H7 (cell line): ENCODE measurements at places on chromosomes 12 and 14.

- peak; percentile 36 for DNase-seq
These were observed 286.6 kb downstream of the AACS start for GRCh38 chr12:125351788-125352187.

- DNase-seq, result no peak
These were observed 16.7 kb downstream of the ALDH1L2 start for GRCh38 chr12:105067511-105068031.

DNA sequence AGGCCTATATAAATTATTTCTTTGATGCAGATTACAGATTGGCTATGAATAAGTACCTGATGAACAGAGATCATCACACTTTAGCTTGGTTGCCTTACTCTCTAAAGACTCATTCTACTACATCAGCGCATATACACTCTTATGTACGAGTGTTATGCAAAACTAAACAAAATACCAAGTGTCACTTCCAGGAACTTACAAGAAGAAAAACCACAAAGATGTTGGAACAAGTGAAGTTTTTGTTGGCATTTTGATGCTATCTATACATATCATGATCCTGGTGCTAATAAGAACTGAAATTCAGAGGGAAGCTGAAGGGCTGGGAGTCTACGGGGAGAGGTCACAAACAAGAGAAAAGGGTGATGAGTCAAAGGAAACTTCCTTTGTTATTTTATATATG is 47.9 kb upstream of the CERS5 start:
- DNase-seq, result no peak

GRCh38 chr12:52810554-52810953 is 3.4 kb downstream of the KRT4 start:
- DNase-seq, result no peak

DNA sequence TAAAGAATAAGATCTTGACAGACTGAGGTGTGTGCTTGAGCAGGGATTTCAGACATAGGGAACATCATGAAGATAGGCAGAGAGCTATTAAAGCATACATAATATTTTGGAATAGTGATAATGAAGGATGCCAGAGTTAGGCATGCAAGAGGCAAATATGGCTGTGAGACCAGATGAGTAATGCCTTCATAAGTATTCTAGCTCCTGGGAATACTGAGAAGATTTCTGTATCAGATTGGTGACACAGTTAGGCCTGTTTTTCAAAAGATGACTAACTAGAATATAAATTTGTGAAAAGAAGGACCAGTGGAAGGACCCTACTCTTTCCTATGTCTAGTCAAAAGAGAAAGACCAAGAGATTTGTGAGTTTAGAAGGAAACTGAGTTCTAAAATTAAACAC is 108.8 kb downstream of the TXNDC16 start:
- DNase-seq, result no peak

DNA sequence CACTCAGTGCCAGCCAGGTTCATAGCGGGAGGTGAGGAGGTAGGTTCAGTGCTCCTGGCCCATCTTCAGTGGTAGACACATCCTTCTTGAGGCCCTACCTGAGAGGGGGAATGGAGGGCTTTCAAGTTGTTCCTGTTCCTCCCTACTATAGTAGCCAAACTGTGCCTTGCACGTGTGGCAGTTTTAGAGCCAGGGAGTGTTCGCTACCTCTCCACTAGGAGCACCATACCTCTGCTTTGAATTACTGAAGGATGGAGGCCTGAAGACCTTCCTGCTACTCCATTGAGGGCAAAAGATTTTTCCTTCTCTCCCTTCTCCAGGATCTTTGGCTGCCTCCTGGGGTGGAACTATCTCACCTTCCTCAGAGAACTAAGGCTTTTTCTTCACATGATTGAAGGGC is 5.9 kb upstream of the ALG10 start:
- no peak for DNase-seq

- no peak for DNase-seq
These were observed 52.5 kb downstream of the KIAA0586 start for GRCh38 chr14:58479975-58480374.

GRCh38 chr14:75223664-75224154 is 47.3 kb upstream of the TMED10 start:
- DNase-seq, result no peak

GRCh38 chr12:6288235-6288634 is 22.2 kb upstream of the PLEKHG6 start:
- no peak for DNase-seq

- peak; percentile 20 for DNase-seq
These were observed 150.1 kb downstream of the SLC38A4 start for GRCh38 chr12:46675736-46676135.

GRCh38 chr12:91663310-91663709 is 480.7 kb upstream of the DCN start:
- no peak for DNase-seq

DNA sequence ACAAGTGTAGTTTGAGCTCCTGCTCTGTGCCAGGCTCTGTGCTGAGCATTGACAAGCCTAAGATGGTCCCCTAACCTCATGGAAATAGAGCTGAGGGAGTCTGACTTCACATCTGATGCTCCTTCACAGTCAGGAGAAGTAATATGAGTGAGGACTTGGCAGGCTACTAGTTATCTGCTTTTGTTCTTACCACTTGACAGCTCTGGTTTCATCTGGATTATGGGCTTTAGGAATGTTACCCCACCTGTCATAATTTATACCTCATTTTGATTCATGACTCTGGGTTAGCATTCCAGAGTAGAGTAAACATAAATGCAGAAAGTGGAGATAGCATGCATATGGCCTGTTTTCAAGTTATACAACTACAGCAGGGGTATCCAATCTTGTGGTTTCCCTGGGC is 40.5 kb downstream of the ATP6V1D start:
- DNase-seq, result no peak

- DNase-seq, result no peak
These were observed 17.4 kb downstream of the IGF1 start for GRCh38 chr12:102462795-102463465.

DNA sequence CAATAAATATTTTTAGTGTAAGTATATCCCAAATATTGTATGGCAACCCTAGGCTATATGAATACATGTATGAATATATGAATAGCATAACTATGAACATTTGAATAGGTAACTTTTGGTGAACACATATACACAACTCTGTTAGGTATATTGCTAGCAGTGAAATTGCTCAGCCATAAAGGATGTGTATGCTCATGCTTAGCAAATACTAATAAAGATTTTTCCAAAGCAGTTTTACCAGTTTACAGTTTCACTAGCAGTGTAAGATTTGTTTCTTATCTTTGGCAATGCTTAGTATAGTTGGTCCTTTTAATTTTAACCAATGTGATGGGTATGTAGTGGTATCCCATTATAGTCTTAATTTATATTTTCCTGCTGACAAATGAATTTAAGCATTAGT is 5.3 kb upstream of the DAAM1 start:
- DNase-seq, result no peak

GRCh38 chr12:123335490-123335889 is 29.2 kb downstream of the SBNO1 start:
- no peak for DNase-seq

GRCh38 chr14:33451211-33451610 is 499.7 kb downstream of the EGLN3 start:
- no peak for DNase-seq

- DNase-seq, result no peak
These were observed 10.1 kb upstream of the FBXO33 start for GRCh38 chr14:39442293-39442692.

GRCh38 chr12:122845041-122845864 is 10.0 kb downstream of the HIP1R start:
- DNase-seq, result peak; percentile 74

GRCh38 chr12:79487386-79488110 is 203.2 kb downstream of the PAWR start:
- DNase-seq, result no peak

DNA sequence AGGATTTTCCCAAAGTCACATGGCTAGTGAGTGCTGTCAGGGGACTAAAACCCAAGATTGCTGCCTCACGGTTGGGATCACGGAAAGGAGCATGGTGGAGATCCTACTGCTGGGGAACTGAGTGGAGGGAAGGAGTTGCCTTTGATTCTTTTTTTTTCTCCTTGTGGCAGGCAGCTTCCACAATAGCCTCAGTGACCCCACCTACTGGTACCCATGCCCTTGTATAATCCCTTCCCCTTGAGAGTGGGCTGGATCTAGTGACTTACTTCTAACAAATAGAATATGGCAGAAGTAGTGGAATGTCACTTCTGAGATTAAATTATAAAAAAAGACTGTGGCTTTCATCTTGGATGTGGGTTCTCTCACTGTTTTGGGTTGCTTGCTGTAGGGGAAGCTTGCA is 135.7 kb downstream of the DICER1 start:
- DNase-seq, result peak; percentile 39

DNA sequence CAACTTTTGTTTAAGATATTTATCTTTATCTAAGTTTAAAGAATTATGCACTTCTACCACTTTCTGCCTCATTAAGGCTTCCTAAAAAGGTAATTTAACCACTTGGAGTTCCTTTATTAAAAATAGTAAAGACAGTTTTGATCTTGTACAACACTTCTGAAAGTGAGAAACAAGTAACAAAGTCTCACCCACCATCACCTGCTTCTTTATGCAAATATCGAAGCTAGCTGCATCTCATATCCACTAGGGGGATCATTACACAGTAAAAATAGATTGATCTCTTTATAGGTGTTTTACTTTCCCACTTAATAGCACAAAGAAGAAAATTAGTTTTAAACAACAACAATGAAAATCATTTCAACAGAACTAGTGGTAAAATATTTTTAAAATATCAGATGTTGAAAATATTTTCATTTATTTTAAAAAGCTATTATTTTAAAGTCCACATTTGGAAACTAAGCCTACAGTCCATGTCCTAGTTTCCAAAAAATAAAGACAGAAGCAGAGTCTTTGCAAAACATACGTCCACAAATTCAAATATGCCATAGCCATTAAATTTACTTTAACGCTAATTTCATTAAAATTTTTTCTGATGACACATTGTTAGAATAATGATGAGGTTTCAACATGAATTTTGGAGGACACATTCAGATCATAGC is 160.0 kb upstream of the SOX5 start:
- DNase-seq, result peak; percentile 29

- DNase-seq, result no peak
These were observed 220.5 kb downstream of the FOXN3 start for GRCh38 chr14:89196545-89196944.

GRCh38 chr14:32510815-32511214 is 181.7 kb downstream of the AKAP6 start:
- DNase-seq, result no peak

DNA sequence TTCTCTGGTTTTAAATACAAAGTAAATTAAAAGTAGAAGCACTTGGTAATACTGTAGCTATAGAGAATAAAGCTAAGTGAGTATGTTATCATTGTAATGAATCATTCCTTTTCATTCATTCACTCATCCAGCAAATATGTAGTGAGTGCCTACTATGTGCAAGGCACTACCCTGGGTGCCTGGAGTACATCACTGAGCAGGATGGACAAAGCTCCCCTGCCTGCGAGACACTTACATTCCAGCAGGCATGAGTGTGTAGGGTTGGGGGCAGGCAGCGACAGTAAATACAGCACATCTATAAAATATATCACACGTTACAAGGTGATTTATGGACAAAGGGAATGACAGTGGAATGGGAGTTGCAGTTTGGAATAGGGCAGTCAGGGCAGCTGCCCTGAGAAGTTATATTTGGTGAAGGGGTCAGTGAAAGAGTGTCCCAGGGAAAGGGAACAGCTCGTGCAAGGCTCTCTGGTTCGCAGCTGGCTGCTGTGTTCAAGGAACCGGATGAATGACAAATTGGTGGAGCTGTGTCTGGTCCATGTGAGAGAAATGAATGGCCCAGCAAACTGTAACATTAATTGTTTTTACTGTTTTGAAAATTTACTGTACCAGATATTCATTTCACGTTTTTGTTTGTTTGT is 159.6 kb downstream of the CRADD start:
- DNase-seq, result no peak

- no peak for DNase-seq
These were observed 337.7 kb downstream of the TMEM121 start for GRCh38 chr14:105864116-105864515.

- no peak for DNase-seq
These were observed 69.2 kb upstream of the MED13L start for GRCh38 chr12:116346741-116347140.

GRCh38 chr12:132462788-132463187 is 27.2 kb upstream of the FBRSL1 start:
- no peak for DNase-seq

- DNase-seq, result no peak
These were observed 3.5 kb downstream of the LPAR5 start for GRCh38 chr12:6632026-6632983.

DNA sequence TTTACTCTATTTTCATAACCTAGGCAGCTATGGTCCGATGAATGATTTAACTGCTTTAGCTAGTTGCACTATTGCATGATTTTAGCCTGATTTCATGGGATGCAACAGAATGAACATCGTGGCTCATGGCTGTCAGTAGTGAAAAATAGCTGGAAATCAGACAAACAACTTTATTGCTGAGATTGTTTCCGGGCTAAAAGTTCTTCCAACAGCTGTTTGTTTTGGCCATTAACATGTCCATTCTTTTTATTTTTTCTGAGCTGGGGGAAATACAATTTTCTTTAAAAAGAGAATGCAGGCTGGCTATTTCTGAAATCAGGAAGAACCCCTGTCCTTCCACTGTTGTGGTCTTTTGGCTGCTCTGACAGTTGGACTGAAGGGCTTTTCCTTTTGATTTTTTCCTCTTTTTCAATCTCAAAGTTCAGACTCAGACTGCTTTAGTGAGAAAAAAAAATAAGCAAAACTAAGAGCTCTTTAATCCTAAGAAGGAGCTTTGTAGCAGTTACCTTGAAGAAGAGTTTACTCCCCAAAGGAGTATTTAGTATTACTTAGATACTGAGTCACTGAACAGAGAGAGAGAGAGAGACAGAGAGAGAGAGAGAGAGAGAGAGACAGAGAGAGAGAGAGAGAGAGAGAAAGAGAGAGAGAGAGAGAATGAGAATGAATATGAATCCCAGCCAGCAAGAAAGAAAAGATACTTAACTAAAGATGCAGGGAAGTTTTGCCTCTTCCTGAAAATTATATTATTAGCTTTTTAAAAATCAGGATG is at the start of gene NAV3:
Gene NAV3, plus strand, starts transcription at position 312 of the 769 bp plus-strand sequence. CDS start 568 bp downstream, outside the sequence.
- DNase-seq, result no peak

GRCh38 chr12:22994316-22994675 is 369.3 kb downstream of the ETNK1 start:
- DNase-seq, result no peak

DNA sequence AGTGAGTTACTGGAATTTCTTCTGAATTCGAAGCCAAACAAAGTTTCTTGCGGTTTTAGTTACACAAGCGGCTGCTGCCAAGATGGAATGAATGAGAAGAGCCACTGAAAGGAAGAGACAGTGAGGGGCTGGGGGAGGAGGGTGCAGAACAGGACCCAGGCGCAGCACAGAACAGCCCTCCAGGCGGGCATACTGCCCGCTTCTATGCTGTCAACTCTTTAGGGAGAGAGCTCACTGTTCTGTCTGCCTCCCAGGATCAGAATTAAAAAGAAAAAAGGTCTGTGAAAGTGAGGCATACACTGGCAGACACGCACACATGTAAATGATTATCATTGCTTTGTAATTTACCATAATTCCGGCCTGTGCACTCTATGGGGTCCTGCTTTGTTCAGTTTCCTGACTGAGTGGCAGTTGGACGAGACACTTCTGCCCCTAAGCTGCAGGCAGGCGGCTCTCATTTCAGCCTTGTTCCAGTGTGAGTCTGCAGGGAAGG is 231.6 kb downstream of the CACNA1C start:
- no peak for DNase-seq

- DNase-seq, result no peak
These were observed 24.3 kb downstream of the KRT80 start for GRCh38 chr12:52167526-52167925.

- DNase-seq, result no peak
These were observed 64.8 kb upstream of the PLEKHA5 start for GRCh38 chr12:19064713-19065112.
